ENCODE measurements at places on chromosomes 4 and X.

- no peak for DNase-seq
Measured at GRCh38 chrX:37692918-37693317, 7.3 kb downstream of the XK start.

DNA sequence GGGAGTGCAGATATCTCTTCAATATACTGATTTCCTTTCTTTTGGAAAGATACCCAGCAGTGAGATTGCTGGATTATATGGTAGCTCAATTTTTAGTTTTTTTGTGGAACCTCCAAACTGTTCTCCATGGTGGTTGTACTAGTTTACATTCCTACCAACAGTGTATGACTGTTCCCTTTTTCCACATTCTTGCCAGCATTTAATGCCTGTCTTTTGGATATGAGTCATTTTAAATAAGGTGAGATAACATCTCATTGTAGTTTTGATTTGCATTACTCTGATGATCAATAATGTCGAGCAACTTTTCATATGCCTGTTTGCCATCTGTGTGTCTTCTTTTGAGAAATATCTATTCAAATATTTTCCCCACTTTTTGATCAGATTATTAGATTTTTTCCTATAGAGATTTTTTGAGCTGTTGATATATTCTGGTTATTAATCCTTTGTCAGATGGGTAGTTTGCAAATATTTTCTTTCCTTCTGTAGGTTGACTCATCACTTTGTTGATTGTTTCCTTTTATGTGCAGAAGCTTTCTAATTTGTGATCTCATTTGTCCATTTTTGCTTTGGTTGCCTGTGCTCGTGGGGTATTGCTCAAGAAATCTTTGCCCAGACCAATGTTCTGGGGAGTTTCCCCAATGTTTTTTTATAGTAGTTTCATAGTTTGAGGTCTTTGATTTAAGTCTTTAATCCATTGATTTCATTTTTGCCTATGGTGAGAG is 552.7 kb downstream of the ZNF674 start:
- no peak for DNase-seq

DNA sequence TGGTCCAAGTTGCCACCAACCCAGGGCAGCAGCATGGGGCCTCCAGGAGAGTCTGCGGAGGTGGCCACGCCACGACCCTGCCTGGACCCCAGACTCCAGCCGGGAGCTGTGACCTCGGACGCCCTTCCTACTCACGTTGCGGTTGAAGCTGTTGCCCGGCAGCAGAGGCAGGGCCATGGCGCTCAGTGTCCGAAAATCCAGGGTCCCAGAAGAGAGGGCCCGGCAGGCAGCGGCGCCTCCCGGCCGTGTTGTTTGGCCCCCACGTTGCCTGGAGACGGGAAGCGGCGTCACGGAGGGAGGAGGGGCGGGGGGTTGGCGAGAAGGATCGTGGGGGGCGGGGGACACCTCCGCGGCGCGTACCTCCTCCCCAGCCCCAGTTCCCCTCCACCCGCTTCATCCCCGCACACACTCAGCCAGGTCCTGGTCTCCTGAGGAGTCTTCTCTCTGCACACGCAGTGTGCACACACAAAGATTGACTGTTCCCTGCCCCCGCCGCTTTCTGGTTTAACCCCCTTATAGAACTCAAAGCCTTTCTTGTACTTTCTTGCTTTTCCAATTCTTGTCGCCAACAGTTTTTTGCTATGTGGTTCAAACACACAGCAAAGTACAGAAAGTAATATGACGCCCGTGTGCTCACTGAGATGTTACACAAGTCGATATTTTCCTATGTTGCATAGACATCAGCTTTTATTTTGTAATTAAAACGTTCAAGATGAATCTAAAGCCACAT is at the start of gene EFHC2:
TSS of gene EFHC2 (minus strand) at position 261 of the 730 bp plus-strand sequence. CDS start at position 177, 84 bp downstream.
- peak; percentile 3 for DNase-seq

- DNase-seq, result no peak
Measured at GRCh38 chr4:42149004-42149403, 3.5 kb downstream of the BEND4 start.

GRCh38 chr4:33060674-33061542 is 2340.7 kb downstream of the PCDH7 start:
- DNase-seq, result peak; percentile 2

GRCh38 chrX:7574325-7574724 is 268.6 kb upstream of the VCX start:
- DNase-seq, result no peak

DNA sequence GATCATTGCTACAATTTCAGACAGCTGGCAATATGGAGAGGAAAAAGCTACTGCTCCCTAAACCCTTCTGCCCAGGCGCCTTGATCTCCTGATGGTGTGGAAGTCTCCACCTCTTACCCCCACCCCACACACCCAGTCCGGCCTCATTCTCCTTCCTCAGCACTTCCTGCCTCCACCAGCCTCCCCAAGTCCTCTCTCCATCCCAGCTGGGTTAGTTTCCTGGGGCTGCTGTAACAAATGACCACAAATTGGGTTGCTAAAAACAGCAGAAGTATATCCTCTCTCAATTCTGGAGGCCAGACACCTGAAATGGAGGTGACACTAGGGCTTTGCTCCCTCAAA is 1.1 kb upstream of the CCNQ start:
- DNase-seq, result no peak

- DNase-seq, result no peak
Measured at GRCh38 chr4:8648816-8649630, 56.5 kb downstream of the CPZ start.

GRCh38 chr4:139535228-139535870 is 20.7 kb downstream of the SETD7 start:
- no peak for DNase-seq

- DNase-seq, result no peak
Measured at GRCh38 chr4:111696505-111696904, 448.7 kb upstream of the FAM241A start.

DNA sequence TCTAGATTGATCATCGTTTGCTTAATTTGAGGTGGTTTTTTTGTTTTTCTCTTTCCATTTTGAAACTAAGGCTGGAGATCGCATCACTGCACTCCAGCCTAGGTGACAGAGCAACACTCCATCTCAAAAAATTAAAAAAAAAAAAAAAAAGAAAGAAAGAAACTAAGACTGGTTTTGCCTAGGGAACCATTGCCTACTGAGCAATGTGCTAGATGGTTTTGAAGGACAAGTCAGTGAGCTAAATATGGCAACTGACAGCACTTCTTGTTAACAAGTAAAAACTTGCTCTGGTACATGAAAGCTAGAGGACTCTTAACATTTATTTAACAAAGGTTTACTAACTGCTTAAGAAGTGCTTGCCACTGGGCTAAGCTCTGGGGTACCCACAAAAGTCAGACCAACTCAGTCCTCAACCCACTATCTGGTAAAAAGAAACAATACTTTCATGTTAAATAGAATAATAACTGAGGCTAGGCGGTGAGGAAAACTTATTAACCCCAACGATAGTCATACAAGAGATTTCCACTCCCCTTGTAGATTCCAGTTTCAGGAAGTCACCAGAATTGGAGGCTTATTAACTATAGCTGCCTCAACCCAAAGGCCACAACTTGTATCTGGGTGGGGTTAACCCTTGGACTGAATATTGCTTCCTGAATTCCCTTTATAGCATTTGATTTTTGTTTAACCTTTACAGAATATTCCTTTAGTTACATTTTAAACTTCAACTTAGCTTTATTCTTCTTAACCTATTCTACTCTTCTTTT is 111.6 kb downstream of the FRYL start:
- no peak for DNase-seq

DNA sequence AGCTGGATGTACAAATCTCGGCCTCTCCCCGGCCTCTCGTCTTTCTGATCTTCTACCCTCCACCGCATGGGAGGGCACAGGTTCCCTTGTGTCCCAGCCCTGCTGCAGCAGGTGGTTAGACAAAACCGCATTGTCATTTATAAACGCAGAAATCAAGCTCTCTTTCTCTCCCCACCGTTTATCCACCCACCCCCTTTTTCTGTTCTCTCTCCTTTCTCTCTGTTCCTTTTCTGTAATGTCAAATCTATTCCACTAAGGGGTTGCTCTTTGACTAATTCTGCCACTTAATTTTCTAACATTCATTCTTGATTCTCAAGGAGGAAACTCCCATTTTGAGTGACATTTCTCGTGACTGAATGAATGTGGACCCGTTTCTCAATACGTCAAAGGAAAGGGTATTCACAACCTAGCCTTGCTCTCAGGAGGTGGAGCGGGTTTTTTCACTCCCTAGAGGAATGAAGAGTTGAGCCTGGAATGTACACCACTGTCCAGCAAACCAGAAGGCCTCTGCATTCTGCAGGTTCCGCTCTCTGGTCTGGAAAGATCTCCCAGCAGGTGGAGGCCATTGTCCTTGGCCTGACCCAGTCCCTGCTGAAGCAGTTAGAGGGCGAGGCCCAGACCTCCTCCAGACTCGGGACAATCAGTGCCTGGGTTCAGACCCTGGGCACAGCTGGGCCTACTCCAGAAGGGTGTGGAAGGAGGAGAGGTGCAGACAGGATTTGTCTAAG is 70.9 kb upstream of the ENPP6 start:
- DNase-seq, result no peak

GRCh38 chr4:107129076-107129475 is 93.0 kb upstream of the DKK2 start:
- no peak for DNase-seq

GRCh38 chrX:78945186-78945912 is at the start of gene P2RY10:
TSS of gene P2RY10 (plus strand) at chrX:78945391. CDS start at chrX:78960521, 15,130 bp downstream.
- DNase-seq, result no peak

DNA sequence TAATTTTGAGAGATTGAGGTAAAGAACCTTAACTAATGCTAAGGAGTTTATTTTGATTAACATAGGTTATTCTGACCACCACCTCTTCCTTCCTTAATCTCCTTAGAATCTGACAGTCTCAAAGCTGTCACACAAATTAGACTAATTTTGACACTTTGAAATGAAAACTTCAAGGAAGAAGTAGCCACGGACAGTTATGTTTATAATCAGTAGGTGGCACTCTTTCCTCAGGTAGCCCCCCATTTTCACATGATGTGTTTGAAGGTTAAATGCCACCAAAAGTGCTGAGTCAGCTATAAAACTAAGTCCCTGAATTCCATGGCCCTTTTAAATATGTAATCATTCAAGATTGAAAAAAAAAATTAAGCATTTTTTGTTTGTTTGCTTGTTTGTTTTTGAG is 22.4 kb downstream of the TMEM33 start:
- DNase-seq, result no peak

DNA sequence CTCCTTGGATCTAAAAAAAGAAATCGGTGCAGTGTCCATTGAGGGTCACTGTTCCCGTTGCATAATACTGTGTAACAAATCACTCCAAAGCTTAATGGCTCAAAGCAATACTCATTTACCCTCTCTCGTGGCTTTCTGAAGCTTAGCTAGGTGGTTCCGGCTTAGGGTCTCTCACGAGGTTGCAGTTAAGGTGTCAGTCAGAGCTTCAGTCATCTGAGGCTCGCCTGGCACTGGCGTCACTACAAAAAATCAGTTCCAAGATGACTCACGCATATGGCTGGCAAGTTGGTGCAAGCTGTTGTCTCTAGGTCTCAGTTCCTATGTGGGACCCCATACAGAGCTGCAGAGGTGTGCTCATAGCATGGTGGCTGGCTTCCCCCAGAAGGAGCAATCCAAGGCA is 91.0 kb downstream of the BEND2 start:
- DNase-seq, result no peak

DNA sequence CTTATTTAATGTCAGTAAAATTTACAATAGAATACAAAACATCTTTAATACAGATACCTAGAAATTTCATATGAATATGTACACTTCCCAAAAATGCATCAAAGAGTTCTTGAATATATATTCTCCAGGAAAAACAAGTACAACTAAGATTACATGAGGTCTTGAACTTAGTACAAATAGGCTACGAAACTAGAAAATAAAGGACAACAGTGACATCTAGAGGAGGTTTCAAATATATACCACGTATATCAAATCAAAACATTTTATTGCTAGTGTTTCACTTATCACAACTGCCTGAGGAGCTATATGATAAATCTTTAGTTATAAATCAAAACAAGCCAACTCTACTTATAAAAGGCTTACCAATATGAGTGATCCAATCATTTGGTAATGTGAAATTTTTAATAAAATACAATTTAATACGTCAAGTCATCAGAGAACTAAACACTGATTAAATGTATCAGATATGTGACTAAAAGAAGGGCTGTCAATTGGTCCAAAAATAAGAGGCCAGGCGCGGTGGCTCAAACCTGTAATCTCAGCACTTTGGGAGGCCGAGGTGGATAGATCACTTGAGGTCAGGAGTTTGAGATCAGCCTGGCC is 36.6 kb downstream of the ANAPC10 start:
- DNase-seq, result no peak

DNA sequence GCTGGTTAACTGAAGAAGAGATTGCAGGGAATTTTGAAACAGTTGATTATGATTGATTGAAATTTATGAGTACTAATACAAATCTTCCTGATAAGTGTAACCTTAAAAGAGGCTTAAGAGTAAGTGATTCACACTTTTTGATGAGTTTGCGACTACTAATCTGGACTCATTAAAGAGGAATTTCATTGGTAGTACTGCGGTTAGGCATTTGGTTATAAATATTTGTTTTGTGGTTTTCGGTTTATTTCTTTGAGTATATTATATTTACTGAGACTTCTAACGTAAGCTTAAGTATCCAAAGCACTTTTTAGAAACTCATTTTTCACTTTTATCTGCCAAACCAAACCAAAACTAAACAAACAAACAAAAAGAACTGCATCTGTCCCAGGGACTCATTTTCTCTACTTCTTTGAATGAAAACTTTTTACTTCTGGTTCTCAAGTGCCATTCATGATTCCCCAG is 20.7 kb downstream of the SLIT2 start:
- no peak for DNase-seq

GRCh38 chr4:21849077-21849476 is 99.5 kb downstream of the KCNIP4 start:
- DNase-seq, result no peak

DNA sequence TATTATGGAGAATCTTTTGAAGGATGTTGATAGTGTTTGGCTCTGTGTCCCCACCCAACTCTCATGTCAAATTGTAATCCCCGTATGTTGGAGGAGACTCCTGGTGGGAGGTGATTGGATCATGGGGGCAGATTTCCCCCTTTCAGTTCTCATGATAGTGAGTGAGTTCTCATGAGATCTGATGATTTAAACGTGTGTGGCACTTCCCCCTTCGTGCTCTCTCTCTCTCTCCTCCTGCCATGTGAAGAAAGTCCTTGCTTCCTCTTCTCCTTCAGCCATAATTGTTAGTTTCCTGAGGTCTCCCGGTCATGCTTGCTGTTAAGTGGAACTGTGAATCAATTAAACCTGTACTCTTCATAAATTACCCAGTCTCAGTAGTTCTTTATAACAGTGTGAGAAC is 166.1 kb upstream of the NUDT6 start:
- no peak for DNase-seq

All from HuH-7.5 (cell line).